ENCODE measurements at places on chromosomes 4 and X.

DNA sequence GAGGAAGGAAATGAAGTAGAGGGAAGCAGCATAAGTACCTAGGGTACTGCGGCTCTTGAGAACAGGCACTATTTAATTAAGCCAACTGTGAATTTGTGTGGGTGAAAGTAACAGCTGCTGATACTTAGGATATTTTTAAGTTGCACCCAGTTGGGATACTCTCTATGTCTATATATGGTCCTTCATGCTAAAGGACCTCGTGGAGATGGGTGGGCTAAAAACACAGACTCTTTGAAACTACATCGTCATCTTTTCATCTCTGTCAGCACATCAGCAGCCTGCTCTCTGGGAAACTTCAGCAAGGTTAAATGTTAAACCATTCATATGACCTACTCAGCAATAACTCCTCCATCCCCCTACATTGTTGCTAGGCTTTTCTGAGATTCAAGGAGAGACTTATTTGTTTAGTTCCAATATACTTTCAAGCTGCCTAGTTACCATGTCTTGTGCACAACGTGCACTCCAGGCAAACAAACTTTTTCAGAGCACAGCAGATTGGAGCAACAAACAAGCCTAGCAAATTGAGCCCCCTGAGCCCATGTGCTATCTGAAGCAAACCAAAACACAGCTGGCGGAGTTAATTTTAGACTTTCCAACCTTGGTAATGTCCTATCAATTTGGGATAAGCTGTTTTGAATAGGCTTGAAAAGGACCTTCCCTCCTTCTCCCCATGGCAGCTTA lies 6.2 kb upstream of the MOB1B start:
- H3K27ac ChIP-seq: no peak overlapping the region
- no peaks in the 10 kb centered on the region for H3K36me3 ChIP-seq
- no peaks in the 10 kb centered on the region for H3K27me3 ChIP-seq
- no peak for DNase-seq
- H3K4me3 ChIP-seq: no peak overlapping the region

DNA sequence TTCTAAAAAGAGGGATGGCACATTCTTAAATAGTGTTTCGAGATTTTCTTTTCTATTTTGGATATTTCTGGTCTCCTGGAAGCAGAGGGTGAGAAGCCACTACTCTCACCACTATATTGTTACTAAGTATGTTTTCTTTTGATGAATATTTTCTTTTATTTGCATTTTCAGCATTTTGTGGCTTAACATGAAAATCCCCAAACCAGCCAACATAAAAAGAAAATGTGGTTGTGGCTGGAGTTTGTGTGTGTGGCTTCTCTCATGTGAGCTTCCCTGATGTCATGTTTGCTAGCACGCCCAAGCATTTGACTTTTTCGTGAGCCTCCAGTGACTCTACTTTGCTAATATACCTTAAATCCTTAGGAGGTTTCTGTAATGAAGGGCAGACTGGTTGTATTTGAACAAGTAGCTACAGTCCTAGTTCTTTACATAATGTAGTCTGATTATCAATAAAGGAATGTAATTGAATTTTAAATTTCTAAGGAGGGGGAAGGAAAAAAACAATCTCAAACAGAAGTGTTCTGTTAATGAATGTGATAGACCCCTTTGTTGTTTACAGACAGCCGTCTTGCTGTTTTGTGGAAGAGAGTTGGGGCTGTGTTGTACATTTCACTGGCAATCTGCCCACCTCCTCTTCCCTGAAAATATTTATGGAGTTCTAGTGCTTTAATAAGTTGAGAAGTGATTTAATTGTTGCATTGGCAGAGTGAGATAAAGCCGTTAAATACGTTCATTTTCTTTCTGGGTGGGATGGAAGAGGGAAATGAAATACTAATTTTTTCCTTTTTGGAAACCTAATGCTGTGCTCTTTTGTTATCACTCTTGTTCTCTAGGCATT lies 114.6 kb downstream of the ARHGAP10 start:
- DNase-seq: no peak
- no peak overlapping the region for H3K4me3 ChIP-seq
- H3K27me3 ChIP-seq: no peaks in the 10 kb centered on the region
- H3K36me3 ChIP-seq: no peaks in the 10 kb centered on the region
- no peaks in the 10 kb centered on the region for H3K4me1 ChIP-seq

- H3K27ac ChIP-seq: no peak overlapping the region
- DNase-seq: no peak
- no peaks in the 10 kb centered on the region for H3K36me3 ChIP-seq
- no peaks in the 10 kb centered on the region for H3K4me1 ChIP-seq
- no peaks in the 10 kb centered on the region for H3K27me3 ChIP-seq
- no peak overlapping the region for H3K4me3 ChIP-seq
Observed at GRCh38 chr4:176492646-176493302, 173.0 kb downstream of the SPCS3 start.

- no peaks in the 10 kb centered on the region for H3K36me3 ChIP-seq
- no peak overlapping the region for H3K27ac ChIP-seq
- no peak overlapping the region for H3K4me3 ChIP-seq
- no peaks in the 10 kb centered on the region for H3K27me3 ChIP-seq
- no peak for DNase-seq
Observed at GRCh38 chr4:104123021-104123420, 371.7 kb downstream of the CXXC4 start.

DNA sequence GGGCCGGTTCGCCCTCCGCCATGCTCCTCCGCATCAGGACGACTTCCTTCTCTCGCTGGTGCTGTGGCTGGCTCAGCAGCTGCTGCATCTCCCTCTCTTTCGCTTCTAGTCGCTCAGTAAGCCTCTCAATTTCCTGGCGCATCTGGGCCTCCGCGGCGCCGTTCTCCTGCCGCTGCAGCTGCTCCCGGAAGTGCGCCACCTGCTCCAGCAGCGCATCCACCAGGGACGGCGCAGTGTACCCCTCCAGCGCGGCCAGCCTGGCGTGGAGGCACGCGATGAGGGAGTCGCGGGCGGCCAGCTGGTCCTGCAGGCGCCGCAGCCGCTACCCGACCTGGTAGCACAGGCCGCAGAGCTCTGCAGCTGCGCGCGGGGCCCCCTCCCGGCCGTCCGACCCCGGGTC lies 97.4 kb upstream of the MED14 start:
- H3K4me3 ChIP-seq: no peak overlapping the region
- H3K36me3 ChIP-seq: no peaks in the 10 kb centered on the region
- no peak overlapping the region for H3K27ac ChIP-seq
- H3K27me3 ChIP-seq: no peaks in the 10 kb centered on the region

DNA sequence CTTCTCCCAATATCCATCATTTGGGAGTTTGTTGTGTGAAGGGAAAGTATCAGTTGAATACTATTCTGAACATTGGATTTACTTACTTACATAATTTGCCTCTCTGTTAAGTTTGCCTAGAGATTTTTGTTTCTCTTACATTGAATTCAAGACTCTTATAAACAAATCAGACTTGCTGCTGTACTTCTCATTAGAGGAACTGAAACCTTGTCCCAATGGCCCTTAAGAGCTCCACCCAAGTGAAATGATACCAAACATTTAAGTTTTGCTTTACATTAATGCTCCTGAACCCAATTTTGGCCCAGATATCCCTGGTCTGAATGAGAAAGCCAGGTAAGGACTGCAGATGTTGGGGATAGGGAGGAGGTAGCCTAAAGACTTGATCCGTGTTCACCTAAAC lies 32.0 kb downstream of the HAND2 start:
- no peak for DNase-seq
- no peaks in the 10 kb centered on the region for H3K36me3 ChIP-seq
- H3K4me1 ChIP-seq: peaks cover 12% of the 10 kb centered on the region
- H3K27me3 ChIP-seq: peaks cover 23% of the 10 kb centered on the region

DNA sequence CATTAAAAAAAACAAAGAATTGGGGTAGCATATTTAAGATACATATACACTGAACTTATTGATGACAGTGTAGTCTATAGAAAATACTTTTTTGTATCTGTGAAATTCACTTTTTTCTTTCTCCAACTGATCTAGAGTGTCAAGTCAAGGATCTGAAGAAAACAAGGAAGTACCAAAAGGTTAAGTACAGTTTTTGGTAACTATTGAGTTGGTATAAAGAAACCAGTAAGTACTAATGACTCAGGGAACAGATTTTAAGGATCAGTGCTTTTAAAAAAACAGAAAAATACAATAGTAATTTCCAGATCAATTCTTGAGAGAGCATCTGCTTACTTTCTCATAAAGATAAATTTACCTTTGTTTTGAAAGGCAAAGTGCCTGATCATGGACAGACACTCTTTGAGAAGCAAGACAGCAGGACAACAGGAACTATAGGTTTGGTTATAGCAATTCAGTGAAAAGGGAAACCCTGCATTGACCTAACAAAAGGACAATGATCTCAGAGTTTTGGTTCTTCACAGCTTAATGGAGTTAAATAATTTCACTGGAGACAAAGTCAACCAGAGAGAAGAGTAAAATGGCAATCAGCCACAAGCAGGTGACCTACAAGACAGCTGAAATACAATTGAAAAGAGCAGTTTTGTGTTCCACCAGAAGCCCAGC lies 23.4 kb downstream of the TRMT10A start:
- no peaks in the 10 kb centered on the region for H3K27me3 ChIP-seq
- H3K4me1 ChIP-seq: no peaks in the 10 kb centered on the region
- no peak overlapping the region for H3K4me3 ChIP-seq
- H3K27ac ChIP-seq: no peak overlapping the region

DNA sequence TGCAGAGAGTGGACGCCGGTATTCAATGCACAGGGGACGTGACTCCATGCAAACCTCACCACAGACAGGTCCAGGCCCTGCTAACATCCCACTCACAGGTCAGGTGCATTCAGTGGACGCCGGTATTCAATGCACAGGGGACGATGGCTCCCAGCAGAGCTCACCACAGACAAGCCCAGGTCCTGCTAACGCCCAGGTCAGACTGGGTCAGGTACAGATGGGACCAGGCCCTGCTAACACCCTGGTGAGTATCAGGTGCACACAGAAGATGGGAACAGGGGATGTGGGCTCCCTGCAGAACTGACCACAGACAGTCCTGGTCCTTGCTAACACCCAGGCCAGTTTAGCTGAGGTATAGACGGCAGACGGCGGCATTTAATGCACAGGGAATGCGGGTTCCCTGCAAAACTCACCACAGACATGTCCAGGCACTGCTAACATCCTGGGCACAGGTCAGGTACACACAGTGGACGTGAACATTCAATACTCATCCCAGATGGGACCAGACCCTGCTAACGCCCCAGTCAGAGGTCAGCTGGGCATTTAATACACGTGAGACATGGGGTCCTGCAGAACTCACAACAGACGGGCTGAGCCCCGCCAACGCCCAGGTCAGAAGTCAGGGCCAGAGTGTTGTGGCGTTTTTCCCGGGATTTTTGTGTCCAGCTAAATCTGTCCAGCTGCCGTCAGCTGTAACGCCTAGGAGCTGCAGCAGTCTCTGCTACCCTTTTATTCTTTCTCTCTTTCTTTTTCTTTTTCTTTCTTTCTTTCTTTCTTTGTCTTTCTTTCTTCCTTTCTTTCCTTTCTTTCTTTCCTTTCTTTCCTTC lies 99.2 kb downstream of the SHOX start:
- H3K27ac ChIP-seq: no peak overlapping the region
- H3K4me1 ChIP-seq: no peaks in the 10 kb centered on the region
- H3K4me3 ChIP-seq: no peak overlapping the region
- no peaks in the 10 kb centered on the region for H3K36me3 ChIP-seq
- H3K27me3 ChIP-seq: no peaks in the 10 kb centered on the region

DNA sequence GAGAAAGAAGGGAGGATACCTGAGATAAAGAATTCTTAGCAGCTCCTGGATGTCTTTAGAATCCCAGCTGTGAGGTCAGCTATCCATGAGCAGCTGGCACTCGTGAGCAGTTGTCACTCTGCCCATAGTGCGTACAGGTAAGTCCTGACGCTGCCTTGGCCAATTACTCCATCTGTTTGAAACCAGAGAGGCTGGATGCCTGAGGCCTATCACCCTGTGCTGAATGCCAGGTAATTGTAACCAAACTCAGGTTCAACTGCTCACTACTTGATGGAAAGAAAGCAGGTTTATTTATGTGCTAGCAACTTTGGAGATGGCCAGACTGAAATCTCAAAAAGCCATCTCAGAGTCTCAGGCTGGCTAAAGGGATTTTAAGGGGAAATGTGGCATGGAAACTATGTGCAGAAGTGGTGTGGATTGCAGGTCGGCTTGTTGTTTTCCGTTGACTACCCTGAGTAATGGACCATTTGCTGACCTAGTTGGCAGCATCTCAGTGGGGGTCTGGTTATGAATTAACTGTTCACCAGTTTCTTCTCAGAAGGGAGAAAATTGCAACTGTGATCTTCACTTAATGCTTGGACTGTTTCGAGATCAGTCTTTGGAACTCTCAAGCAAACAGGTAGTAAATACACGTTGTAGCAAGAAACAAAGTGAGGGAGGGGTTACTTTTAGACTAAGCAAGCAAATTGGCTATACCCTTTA lies 1614.0 kb upstream of the PCDH10 start:
- H3K27me3 ChIP-seq: no peaks in the 10 kb centered on the region
- no peak for DNase-seq
- no peak overlapping the region for H3K27ac ChIP-seq
- H3K4me1 ChIP-seq: no peaks in the 10 kb centered on the region
